GM23338 (cell line): ENCODE measurements at places on chromosomes 5 and 9.
A peak's percentile ranks its signal among the peaks of the same experiment; 100 is the strongest.

- DNase-seq, result peak; percentile 68
These were observed 290.5 kb downstream of the SLF1 start for GRCh38 chr5:94908889-94909480.

GRCh38 chr5:118519466-118519865, 468.9 kb downstream of the DTWD2 start:
- no peak for DNase-seq

GRCh38 chr9:1335174-1335573, 285.0 kb downstream of the DMRT2 start:
- no peak for DNase-seq

GRCh38 chr9:104986096-104986495, 58.1 kb upstream of the ABCA1 start:
- no peak for DNase-seq

DNA sequence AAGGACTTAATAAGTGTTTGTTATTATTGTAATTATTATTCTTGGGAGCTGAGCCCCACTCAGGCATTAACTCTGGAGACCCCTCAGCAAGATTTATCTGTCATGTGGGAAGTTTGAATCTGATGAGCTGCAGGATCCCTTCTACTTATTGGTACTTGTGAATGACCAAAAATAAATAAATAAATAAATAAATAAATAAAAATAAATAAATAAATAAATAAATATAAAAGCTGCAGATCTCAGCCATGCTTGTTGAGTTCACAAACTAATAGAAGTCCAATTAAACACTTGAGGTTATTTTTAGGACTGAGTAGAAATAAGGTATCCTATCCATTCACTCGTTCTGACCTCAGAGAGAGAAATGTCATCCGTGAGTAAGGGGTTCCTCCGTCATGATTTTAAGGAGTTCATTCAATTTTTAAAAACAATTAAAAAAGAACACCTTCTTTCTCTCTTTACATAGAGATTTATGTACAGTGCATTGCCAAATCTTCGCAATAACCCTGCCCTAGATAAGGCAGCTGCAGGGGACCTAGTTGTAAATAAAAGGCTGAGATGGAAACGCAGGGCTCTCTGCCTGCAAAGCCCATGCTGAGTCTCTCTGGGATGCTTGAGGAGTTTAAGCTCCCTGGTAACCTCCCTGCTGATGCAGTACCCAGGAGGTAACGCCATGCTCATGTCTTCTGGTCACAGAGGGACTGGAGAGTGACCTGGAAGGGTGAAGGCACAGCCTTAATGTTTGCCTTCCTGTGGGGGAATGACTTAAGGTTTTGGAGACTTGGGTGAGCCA, 1.2 kb downstream of the EFCAB9 start:
- no peak for DNase-seq

- peak; percentile 34 for DNase-seq
These were observed 100.6 kb downstream of the ICE1 start for GRCh38 chr5:5523066-5523505.

DNA sequence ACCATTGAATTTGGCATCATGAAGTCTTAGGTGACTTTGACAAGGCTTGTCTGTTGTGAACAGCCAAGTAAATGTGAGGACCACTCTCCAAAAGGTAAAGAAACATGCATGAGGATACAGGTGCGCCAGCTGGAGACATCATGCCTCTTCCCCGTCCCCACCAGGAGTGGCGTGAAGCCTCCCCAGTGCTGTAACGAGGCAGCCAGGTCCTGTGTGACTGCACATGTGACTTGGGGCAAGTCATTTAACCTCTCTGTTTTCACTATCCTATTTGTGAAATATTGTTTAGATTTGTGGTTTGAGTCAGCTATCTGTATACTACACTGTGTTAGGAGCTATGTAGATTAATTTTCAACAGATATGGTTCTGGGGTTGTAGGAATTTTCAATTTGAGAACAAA, 65.0 kb downstream of the DOCK8 start:
- no peak for DNase-seq

DNA sequence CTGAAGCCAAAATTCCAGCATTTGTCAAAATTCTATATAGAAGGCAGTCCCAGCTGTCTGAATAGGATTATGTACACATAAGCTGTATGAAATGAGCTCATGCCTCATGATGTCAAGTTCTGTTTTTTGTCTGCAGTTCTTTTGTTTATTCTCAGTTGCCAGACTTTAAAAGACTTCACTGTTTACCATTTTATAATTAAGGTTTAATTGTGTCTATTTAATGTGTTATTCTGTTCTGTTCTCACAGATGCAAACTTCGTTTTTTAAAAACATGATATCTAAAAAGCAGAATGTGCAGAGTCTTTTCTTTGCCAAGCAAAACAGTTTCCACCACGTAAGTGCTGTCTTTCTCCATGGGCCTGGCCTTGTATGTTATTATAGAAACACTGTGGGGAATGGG, 31.1 kb downstream of the ERAP1 start:
- DNase-seq, result no peak

- peak; percentile 4 for DNase-seq
These were observed 21.8 kb upstream of the ADAMTS19 start for GRCh38 chr5:129438322-129438721.

DNA sequence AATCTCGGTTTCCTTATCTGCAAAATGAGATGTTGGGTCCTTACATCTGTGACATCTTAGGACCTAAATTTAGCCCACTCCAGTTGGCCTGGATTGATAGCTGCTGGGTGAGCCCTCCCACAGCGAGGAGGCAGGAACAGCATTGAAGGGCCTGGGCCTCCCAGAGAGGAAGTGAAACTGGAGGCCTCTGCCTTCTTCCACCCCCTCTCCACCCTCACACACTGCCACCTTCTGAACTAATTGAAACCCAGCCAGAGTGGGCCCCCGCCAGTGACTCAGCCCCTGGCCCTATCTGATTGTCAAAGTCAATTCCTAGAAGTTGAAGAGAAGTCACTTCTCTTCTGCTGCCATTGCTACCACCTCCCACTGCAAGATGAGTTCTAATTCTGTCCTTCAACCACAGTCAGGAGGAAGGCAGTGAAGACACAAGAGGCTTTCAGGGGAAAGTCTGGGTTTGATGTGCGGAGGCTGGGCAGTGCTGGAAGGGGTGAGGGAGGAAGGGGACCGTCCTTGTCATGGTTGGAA, 55.2 kb upstream of the NEK6 start:
- DNase-seq, result no peak

- no peak for DNase-seq
These were observed 7.4 kb upstream of the SLC2A8 start for GRCh38 chr9:127389381-127390247.

DNA sequence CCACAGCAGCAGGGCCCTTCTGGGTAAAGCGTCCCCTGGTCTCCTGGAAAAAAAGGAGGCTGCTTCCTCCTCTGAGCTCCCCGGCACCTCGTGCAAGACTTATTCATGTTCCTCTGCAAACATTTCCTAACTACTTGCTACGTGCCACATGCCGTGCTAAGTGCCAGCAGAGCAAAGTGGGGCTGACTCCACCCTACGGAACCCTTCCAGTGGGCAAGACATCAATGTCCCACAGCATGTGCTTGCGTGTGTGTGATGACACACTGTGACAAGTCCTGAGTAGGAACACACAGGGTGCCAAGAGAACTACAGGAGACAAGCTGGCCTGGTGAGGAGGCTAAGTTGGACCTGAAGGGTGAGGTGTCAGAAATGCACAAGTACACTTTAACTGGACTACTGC, 57.4 kb downstream of the SEMA4D start:
- DNase-seq, result no peak

DNA sequence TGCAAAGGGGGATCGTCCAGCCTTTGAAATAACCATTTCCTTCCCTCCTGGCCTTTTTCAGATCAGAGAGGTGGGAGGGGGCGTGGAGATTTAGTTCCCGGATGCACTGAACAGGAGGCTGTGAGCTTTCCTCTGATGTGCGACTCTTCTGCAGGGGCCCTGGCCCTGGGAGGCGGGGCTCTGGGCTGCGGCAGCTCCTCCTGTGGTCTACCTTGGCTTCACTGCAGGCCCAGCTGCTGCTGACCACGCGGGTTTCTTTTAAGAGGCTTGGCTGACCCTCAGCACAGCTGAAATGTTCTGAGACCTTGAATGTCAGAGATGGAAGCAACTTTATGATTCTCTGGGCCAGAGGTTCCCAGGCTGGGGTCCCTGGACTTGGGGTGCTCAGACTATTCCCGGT, 27.0 kb upstream of the COL15A1 start:
- peak; percentile 73 for DNase-seq

DNA sequence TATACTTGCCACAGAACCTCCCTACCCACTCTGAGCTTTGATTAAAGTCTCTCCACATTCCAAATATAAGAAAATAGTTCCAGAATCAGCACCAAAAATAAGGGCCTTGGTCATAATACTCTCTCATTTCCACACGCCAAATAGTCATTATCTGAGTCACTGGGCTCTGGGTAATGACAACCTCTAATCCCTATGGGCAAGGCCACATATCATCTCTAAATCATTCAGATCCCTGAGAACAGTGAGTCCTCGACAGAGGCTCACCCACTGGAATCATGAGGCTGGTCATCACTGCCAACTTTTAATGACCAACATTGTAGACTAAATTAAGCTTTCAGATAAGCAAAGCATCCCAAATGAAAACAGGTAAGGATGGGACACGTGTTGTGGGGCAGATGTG, 28.1 kb downstream of the FAM114A2 start:
- no peak for DNase-seq

GRCh38 chr9:90801973-90802322, 329 bp downstream of the SYK start:
- DNase-seq, result no peak

GRCh38 chr5:61423487-61424145, 91.6 kb downstream of the ZSWIM6 start:
- no peak for DNase-seq

DNA sequence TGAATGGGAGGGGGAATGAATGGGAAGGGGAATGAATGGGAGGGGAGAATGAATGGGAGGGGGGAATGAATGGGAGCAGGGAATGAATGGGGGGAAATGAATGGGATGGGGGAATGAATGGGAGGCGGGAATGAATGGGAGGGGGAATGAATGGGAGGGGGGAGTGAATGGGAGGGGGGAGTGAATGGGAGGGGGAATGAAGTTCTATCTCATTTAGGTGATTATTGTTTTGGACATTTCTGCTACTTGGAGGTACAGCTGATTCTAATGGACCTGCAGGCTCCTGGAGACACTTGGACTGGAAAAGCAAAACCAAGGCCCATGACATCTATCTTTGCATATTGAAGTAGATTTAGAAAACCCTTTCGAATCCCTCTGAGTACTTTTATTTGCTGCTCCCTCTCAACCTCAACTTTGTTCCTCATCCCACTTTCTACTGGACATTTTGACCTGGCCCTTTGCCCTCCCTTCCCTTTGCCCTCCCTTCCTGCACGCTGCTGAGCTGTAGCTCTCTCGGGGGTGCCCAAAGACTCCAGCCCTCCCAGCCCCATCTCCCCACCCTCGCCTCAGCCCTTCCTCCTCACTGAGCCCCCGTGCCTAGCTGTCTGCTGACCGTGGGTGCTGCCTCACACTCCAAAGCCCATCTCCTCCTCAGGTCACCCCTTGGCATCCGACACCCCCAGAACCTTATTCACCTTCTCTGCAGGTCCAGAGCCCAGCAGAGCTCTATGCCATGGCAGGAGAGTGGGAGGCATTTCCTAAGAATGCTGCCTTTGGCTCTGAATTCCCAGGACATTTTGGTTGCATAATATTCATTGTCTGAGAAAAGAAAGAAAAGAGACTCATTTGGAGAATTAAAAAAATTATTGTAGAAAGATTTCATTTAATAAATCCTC, 19.9 kb upstream of the LPCAT1 start:
- no peak for DNase-seq

DNA sequence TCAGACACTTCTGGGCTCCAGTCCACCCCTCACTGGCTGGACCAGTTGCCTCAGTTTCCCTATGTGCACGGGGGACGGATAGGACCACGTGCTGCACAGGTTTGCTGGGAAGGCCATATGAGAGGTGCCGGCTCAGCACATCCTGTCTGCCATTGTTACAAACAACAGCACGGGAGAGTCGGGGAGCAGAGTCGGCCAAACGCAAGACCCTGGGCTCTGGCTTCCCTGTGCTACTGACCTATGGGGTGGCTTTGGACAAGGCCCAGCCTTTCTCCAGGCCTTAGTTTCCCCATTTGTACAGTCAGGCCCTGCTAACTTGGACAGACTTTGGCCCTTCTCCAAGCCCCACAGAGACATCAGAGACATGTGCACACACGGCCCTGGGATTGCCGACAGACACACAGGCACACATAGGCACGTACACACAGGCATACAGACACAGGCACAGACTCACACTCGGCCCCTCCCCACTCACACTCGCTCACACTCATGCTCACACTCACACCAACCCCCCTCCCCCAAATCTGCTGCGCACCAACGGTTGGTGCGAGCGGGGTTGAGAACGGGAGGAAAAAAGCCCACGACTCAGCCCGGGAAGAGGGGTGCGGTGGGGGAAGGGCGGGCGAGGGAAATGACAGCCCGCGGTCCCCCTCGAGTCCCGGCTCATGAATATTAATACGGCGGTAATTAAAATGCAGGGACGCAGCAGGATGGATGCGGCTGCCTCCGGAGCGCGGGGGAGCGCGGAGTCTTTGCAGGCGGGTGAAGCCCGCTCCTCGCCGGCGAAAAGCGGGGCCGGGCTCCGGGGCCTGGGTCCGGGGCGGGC, 133.0 kb downstream of the C9orf50 start:
- DNase-seq, result peak; percentile 57

- no peak for DNase-seq
These were observed 65.5 kb upstream of the SYNPO start for GRCh38 chr5:150574818-150575547.

DNA sequence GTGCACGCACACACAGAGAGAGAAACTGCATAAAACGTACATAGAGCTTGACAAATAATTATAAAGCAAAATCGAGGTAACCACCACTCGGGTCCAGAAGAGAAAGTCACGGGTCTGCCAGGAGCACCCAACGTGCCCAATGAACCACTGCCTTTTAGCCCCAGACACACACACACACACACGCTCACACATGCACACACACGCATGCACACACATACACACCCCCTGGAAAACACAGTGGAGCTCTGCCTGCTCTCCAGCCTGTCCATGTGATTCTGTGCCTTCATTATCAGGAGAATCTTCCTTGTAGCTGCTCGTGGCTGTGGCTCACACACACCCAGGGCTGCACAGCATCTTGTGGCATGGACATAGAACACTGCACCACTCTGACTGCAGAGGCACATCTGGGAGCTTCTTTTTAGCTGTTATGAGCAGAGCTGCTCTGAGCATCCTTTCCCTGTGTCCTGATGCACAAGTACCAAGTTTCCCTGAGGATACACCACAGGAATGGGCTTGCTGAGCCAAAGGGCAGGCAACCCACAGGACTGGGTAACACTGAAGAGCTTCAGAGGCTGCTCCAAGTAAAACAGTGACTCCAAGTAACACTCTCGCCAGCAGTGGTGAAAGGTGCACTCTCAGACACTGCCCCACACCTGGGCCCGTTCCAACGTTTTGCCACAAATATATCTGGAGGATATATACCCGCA, 58.9 kb downstream of the CAMSAP1 start:
- DNase-seq, result no peak
